ENCODE measurements at places on chromosomes 7 and 10.

- DNase-seq, result peak; percentile 13
Observed at GRCh38 chr7:98107313-98107721, 655 bp downstream of the LMTK2 start.

DNA sequence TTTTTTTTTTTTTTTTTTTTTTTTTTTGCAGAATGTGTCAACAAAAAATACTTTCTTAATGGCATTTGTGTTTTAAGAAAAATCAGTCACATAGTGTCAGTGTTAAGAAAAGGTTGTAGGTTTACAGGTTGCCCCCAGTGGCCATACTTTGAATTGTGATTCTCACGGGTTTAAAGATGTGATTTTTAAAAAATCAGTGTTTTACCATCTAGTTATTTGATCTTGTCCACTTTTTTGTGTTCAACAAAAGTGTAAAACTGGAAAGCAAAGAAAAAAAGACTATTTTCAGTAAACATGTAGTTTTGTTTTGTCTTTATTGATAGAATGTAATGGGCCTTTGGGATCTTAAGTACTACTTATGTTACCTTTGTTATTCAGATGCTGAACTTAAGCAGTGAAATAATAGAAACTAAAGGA lies 25.7 kb downstream of the SUV39H2 start:
- no peak for DNase-seq

DNA sequence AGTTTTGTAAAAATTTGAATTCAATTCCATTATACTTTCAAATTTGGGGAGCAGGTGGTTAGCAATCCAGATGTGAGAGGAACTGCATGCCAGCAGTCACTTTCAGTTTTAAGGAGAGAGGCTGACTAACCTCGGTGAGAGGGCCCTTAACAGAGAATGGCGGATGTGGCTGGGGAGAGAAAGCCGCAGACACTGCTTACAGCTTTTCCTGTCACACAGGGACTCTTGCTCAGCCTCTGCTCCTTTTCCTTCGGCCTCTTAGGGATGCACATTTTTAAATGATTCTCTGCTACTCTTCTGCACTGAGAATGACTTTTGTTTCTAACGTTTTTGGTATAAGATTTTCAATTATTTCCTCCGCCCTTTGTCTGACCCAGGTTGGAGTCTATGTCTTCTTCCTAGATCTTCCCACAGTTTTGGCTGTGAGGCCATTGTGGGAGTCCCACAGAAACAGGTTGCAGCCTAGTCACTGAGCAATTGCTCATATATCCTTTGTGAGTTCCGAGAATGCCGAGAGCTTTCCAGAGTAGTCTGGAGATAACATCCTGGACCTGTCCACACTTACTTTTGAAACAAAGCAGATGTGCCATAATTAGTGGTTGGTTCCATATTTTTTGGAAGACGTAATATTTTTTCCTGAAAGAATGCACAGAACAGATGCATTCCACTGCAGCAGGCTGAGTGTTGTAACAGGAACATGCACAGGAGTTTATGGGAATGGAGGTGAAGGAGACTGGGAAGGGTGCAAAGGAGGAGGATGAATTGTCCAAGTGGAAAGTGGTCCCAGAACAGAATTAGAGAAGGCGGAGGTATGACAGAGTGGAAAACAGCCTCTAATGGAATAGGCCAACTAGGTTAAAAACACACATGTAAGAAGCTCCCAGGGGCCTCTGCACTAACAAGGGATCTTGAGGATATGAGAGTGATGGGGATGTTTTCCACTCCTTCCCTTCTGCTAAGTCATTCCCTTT lies 168.0 kb upstream of the ZNF32 start:
- peak; percentile 89 for DNase-seq

DNA sequence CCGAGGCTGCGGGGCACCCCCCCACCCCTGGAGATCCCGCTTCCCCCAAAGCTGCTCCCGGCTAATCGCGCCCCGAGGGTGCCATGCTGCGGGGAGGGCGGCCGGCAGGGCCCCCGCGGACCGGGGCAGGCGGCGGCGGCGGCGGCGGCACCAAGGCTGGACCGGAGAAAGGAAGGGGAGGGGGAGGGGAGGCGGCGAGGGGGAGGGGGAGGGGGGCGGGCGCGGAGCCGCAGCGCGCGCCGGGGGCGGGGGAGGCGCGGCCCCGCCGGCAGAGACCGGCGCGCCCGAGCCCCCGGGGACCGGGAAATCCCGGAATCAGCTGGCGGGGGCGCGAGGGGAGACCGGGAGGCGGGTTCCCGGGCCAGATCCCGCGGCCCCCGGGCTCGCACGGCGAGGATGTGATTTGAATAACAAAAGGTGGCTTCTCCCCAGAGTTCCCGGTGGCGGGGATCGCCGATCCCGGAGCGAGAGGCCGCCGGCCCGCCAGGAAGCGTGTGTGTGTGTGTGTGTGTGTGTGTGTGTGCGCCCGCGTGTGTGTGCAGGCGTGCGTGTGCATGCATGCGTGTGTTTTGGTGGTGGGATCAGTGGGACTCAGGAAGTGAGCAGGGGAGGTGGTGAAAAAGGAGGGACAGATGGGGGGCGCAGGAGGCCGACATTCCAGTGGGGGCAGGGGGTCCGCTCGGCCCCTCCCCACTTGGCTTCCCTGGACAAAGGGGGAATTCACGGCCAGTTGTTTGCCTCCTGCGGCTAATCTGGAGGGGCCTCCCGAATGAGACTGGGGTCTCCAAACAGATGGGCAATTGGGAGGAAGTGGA lies 99.5 kb downstream of the HIP1 start:
- peak; percentile 45 for DNase-seq

DNA sequence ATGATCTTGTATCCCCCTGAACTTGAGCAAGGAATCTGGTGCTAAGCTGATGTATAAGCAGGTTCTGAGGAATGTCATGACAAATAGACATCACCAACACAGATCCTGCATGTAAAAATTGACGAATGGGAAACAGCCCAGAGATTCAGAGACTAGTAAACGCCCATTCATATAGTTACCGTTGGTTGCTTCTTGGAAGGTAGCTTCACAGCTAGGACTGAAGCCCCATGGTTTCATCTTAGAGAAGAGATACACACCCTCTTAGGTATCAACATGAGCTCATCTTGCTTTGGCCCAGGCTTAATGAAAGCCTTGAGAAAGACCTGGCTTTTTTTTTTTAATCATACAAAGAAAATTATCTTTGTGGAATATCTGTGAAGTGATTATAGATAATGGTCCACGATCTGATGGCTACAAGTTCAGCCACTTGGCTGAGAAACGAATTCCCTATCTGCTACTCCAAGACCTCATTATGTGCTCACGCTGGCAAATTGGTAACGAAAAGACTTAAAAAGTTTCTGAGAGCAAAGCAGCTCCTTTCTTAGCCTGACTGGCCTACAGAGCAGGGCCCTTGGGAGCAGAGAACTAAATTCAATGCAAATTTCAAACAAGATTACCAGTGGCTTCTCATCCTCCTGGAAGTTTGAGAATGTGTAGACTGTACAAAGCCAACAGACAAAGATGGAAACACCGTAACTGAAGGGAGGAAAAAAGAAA lies 181.1 kb downstream of the NRP1 start:
- no peak for DNase-seq

- peak; percentile 48 for DNase-seq
Observed at GRCh38 chr7:16934722-16935340, 53.0 kb upstream of the AGR3 start.

DNA sequence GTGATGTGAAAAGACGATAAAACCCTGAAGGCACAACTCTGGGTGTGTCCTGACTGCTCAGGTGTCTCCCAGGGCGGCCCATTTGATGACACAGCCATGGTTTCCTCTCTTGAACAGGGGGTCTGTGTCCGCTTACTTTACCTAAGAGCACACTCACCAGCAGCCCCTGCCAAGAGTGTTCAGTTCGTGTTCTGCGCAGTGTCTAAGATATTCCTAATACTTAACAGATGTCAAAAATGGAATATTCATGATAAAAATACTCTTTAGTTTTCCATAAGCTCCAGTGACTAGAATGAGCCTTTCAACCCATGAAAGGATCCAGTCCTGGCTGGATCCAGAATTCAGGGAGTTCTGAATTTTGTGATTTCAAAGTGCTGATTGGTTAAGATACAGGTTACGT lies 492.4 kb downstream of the TNS3 start:
- no peak for DNase-seq

DNA sequence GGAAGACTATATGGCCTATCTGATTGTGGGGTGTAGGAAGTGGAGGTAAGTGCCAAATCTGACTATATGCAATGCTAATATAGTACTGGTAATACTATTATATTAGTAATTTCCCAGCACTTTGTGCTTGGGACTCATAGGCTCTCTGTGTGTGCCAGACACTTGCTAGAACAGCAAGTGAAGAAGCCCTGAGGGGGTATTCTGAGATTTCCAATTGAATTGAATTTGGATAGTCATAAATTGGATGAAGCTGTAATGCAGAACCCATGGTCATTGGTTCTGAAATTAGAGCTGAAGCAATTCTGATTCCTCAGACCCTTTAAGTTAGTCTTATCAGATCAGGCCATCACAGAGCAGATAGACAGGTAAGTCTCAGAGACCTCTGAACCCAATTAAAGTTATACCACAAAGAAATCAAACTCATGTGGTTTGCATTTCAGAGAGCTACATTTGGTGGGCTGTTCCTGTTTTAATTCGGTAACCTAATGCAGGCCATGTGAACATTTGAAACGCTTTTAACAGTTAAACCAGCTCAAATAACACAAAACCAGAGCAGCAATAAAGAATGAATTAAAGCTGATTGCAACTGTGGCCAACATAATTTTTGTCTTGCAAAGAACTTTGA lies 179.5 kb downstream of the CREB5 start:
- DNase-seq, result no peak

- peak; percentile 13 for DNase-seq
Observed at GRCh38 chr10:116269619-116270018, 3.4 kb downstream of the GFRA1 start.

GRCh38 chr7:24911213-24911603 lies 68.8 kb downstream of the OSBPL3 start:
- no peak for DNase-seq

DNA sequence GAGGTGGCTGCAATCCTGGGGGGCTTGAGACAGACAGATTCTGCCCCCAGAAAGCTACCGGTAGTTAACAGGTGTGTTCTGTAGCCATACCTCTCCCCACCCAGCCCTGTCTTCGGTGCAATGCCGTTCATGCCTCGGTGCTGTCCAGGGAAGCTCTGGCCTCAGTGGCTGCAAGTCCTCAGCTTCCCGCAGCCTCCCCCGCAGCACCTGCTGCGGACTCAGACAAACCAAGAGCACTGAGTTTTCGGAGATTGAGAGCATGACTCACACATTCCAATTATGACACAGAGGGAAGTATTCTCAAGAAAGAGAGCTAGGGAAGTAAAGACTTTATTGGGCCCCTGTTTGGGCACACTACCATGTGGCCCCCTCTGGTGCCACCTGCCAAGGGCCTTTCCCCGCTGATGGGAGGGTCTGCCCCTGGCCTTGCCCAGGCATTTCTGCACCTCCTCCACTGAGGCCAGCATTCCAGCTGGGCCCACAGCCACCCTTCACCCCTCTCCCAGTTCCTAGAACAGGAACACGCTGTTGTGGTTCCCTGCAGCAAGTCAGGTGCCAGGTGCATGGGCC lies 30.2 kb upstream of the EZH2 start:
- peak; percentile 88 for DNase-seq

- DNase-seq, result peak; percentile 97
Observed at GRCh38 chr7:1533547-1534329, 3.2 kb downstream of the MAFK start.

GRCh38 chr10:74612195-74612594 lies 214.2 kb upstream of the KAT6B start:
- DNase-seq, result peak; percentile 1

- DNase-seq, result no peak
Observed at GRCh38 chr10:74036474-74036873, 38.6 kb downstream of the VCL start.

GRCh38 chr7:100430493-100431285 lies 1.1 kb downstream of the MEPCE start:
- DNase-seq, result no peak

DNA sequence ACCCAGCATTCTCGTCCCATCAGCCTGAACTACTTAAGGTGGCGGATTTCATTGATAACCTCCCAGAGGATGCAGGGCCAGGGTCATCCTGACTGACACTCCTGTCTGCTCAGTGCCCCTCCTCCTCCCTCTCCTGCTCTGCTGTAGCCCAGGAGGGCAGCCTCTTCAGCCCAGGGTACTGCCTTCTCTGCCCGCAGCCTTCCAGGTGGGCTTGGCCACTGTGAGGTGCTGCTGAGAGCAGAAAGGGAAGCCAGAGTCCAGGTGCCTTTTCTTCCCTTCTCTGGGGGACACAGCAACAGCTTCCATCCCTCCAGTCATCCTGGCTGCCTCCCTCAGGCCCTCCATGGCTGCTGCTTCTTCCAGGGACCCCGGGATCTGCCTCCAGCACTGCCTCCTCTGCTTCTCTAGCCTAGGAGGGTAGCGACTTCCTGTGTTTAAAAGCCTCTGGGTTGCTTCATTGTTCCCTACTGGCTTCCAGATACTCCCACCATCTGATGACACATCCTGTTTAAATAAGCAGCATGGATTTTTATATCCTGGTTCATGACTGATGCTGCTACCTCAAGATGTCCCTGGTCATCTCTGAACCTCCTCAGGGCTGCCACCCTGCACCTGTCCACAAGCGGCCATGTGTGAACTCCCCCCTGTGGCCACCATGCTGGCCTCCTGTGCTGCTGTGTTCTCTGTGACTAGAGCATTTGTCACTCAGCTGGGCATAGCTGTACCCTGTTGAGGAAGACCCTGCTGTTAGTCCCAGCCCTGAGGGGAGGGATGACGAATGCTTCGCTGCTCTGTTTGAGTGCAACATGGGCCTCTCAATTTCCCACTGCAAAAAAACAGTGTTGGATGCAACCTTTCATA lies 55.8 kb downstream of the AKR1C4 start:
- DNase-seq, result peak; percentile 2

GRCh38 chr10:52621635-52622079 lies 150.9 kb downstream of the MBL2 start:
- DNase-seq, result no peak

GRCh38 chr10:104336821-104337467 lies 1.3 kb downstream of the ITPRIP start:
- DNase-seq, result no peak

DNA sequence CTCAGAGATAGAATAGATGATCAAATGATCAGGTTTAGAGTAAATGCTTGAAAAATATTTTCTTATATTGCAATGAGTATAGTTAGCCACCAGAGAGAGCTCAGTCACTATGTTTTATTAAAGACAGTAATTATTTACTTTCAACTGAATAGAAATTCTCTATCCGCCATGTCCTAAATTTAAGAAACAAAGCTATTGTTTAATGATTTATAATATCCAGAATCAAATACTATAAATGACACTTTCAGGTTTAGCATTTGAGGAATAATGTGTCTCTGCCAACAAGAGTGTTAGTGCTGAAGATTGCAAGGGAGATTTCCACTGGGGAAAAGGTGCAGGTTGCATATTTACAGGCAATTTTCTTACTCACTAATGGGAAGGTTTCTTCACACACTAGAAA lies 184.7 kb downstream of the DGKB start:
- DNase-seq, result no peak

- DNase-seq, result no peak
Observed at GRCh38 chr10:126405239-126405775, 17.0 kb upstream of the ADAM12 start.

GRCh38 chr10:118108194-118109026 lies 61.7 kb upstream of the RAB11FIP2 start:
- no peak for DNase-seq

- DNase-seq, result no peak
Observed at GRCh38 chr10:6469661-6470060, 110.4 kb downstream of the PRKCQ start.

All from Daoy (cell line).